ENCODE measurements at places on chromosomes 13 and 19. TPM values are rescaled to one million over a fixed set of nuclear protein-coding genes. Genes with fewer than 3 reads are reported as not detected.

SIX5 gene
- total RNA-seq = 7.9 TPM

APOE gene
- 25.3 TPM for total RNA-seq

SHISA7 gene
- total RNA-seq = 0.06 TPM

NCAN gene
- total RNA-seq = under 0.01 TPM

ZNF614 gene
- 9.7 TPM for total RNA-seq

PSG6 gene
- not detected for total RNA-seq

ZNF223 gene
- 8.4 TPM for total RNA-seq

PDX1 gene
- total RNA-seq = not detected

ZNF628 gene
- total RNA-seq = 2.7 TPM

COX6B2 gene
- total RNA-seq = not detected

HIF3A gene
- total RNA-seq = not detected

ZNF468 gene
- total RNA-seq = 25.8 TPM

AKT1S1 gene
- total RNA-seq = 20.7 TPM

NFIX gene
- 13.9 TPM for total RNA-seq

RNF225 gene
- not detected for total RNA-seq

INSR gene
- 4.9 TPM for total RNA-seq

TUBB4A gene
- total RNA-seq = not detected

KIR3DL1 gene
- not detected for total RNA-seq

BCKDHA gene
- total RNA-seq = 38.6 TPM

GARIN5A gene
- total RNA-seq = 0.23 TPM

ZNF575 gene
- not detected for total RNA-seq

LILRB4 gene
- total RNA-seq = not detected

ADAMTS10 gene
- 0.06 TPM for total RNA-seq

S1PR2 gene
- total RNA-seq = 1.4 TPM

FAM216B gene
- total RNA-seq = not detected

GRIN2D gene
- not detected for total RNA-seq

MISP gene
- total RNA-seq = 0.46 TPM

ZNF135 gene
- 0.83 TPM for total RNA-seq

SBK2 gene
- total RNA-seq = 0.71 TPM

PLK5 gene
- not detected for total RNA-seq

ZNF549 gene
- total RNA-seq = 5.9 TPM

PRODH2 gene
- not detected for total RNA-seq

COL4A2 gene
- total RNA-seq = 67.4 TPM

RASIP1 gene
- 0.26 TPM for total RNA-seq

RGCC gene
- total RNA-seq = 2.4 TPM

ZNF66 gene
- total RNA-seq = 3.5 TPM

PRSS57 gene
- not detected for total RNA-seq

WDR88 gene
- not detected for total RNA-seq

NLRP7 gene
- not detected for total RNA-seq

MATK gene
- not detected for total RNA-seq

ZNF446 gene
- 19.6 TPM for total RNA-seq

ZNF613 gene
- total RNA-seq = 6.2 TPM

FAM83E gene
- not detected for total RNA-seq

SPIB gene
- total RNA-seq = not detected

SERPINE3 gene
- not detected for total RNA-seq

TTYH1 gene
- not detected for total RNA-seq

NKPD1 gene
- total RNA-seq = not detected

SNRNP70 gene
- 207 TPM for total RNA-seq

MLLT1 gene
- total RNA-seq = 19.6 TPM

FFAR2 gene
- not detected for total RNA-seq

CC2D1A gene
- total RNA-seq = 21.0 TPM

PVR gene
- total RNA-seq = 54.3 TPM

MEIS3 gene
- 6.7 TPM for total RNA-seq

CRX gene
- total RNA-seq = not detected

CCDC169 gene
- total RNA-seq = 8.1 TPM

ZNF558 gene
- 22.7 TPM for total RNA-seq

C2CD4C gene
- 0.32 TPM for total RNA-seq

ZNF570 gene
- total RNA-seq = 8.4 TPM

ZNF730 gene
- 14.3 TPM for total RNA-seq

CCL25 gene
- not detected for total RNA-seq
